ENCODE measurements at places on chromosomes 6 and 20. TPM values are rescaled to one million over a fixed set of nuclear protein-coding genes. Genes with fewer than 3 reads are reported as not detected.

CLVS2 gene
- 0.04 TPM for total RNA-seq

COL9A3 gene
- total RNA-seq, result 7.9 TPM

C20orf202 gene
- 0.83 TPM for total RNA-seq

GATA5 gene
- total RNA-seq, result 103 TPM

TRAPPC3L gene
- total RNA-seq, result not detected

HAO1 gene
- not detected for total RNA-seq

DNA sequence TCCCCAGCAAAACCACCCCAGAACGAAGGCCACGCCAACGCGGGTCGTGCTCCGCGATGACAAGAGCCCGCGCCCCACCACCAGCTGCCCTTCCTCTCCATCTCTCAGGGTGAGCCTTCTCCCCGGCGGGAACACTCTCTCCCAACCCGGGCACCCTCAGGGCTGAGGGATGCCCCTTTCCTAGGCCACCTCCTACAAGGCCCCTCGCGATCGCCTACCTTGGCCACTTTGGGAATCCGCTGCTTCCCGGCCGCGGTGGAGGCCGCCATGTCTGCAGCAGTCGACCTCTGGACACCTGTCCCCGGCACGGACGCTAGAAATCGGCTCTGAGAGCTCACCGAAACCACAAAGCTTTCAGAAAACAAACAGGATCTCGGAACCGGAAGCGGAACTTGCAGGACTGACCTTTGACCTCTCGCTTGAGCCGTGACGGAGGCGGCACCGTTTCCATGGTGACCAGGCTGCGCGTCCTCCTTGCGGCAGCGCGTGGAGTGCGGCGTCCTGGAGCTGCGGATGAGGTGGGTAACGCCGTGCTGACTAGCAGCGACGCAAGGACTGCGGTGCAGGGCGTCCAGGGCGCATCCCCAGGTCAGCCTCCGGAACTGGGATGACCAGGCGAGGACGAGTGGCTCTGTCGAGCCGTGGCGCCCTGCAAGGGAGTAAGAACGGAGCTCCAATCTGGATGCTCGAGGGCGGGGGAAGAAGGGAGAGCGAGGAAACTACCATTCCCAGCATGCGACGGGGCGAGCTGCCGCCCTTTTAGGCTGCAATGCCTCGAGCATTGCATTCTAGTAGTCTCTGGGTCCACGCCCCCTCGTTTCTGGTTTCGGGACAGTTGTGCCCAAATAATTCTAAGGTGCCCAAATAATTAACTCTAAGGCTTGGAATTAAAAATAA is at the start of the genes CFAP61 and CRNKL1:
TSS of gene CFAP61 (plus strand) at position 459 of the 897 bp plus-strand sequence. CDS start 4,122 bp downstream, outside the sequence.
TSS of gene CRNKL1 (minus strand) at position 393 of the 897 bp plus-strand sequence. CDS start at position 269, 124 bp downstream.
- H3K4me3 ChIP-seq, result peak within 1 kb of the TSS; percentile 61
- H3K27me3 ChIP-seq, result peaks cover 5% of the 10 kb centered on the region
- peaks cover 8% of the 10 kb centered on the region for H3K4me1 ChIP-seq
- H3K27ac ChIP-seq, result peak within 1 kb of the TSS; percentile 81
- DNase-seq, result peak; percentile 98
- peaks cover 19% of the 10 kb centered on the region for H3K36me3 ChIP-seq

- H3K27ac ChIP-seq, result no peak overlapping the region
- no peak for DNase-seq
- H3K4me1 ChIP-seq, result peaks cover 20% of the 10 kb centered on the region
- no peaks in the 10 kb centered on the region for H3K27me3 ChIP-seq
- no peaks in the 10 kb centered on the region for H3K36me3 ChIP-seq
Observed at GRCh38 chr20:16100111-16100510, 473.1 kb downstream of the KIF16B start.

DNA sequence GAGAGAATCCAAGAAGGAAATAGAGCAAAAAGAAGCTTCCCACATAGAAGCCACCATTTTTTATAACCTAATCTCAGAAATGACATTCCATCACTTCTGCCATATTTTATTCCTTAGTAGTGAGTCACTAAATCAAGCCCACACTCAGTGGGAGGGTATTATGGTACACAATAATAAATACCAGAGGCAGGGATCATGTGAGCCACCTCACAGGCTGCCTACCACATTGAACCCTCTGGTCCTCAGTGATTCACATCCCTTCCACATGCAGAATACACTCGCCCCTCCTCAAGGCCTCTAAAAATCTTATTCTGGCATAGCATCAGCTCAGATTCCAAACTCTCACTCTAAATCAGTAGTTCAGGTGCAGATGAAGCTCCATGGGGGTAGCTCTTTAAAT is 49.4 kb downstream of the TMC2 start:
- no peaks in the 10 kb centered on the region for H3K27me3 ChIP-seq
- no peaks in the 10 kb centered on the region for H3K36me3 ChIP-seq
- H3K4me1 ChIP-seq, result no peaks in the 10 kb centered on the region
- DNase-seq, result no peak

GRCh38 chr20:56143759-56144158 is 104.8 kb upstream of the MC3R start:
- no peak for DNase-seq
- H3K27me3 ChIP-seq, result no peaks in the 10 kb centered on the region
- no peaks in the 10 kb centered on the region for H3K36me3 ChIP-seq
- no peaks in the 10 kb centered on the region for H3K4me1 ChIP-seq

GRCh38 chr20:25309395-25310267 is 61.7 kb downstream of the PYGB start:
- peaks cover 9% of the 10 kb centered on the region for H3K36me3 ChIP-seq
- no peak overlapping the region for H3K4me3 ChIP-seq
- H3K27ac ChIP-seq, result peak overlapping the region; percentile 1
- H3K4me1 ChIP-seq, result peaks cover 15% of the 10 kb centered on the region
- DNase-seq, result peak; percentile 52

GRCh38 chr20:41467690-41468089 is 101.1 kb upstream of the EMILIN3 start:
- peaks cover 26% of the 10 kb centered on the region for H3K36me3 ChIP-seq
- H3K27me3 ChIP-seq, result no peaks in the 10 kb centered on the region
- no peak overlapping the region for H3K27ac ChIP-seq
- no peak overlapping the region for H3K4me3 ChIP-seq

GRCh38 chr6:50861692-50862091 is 43.0 kb downstream of the TFAP2B start:
- H3K36me3 ChIP-seq, result no peaks in the 10 kb centered on the region
- H3K4me3 ChIP-seq, result no peak overlapping the region
- no peak for DNase-seq
- no peaks in the 10 kb centered on the region for H3K4me1 ChIP-seq

DNA sequence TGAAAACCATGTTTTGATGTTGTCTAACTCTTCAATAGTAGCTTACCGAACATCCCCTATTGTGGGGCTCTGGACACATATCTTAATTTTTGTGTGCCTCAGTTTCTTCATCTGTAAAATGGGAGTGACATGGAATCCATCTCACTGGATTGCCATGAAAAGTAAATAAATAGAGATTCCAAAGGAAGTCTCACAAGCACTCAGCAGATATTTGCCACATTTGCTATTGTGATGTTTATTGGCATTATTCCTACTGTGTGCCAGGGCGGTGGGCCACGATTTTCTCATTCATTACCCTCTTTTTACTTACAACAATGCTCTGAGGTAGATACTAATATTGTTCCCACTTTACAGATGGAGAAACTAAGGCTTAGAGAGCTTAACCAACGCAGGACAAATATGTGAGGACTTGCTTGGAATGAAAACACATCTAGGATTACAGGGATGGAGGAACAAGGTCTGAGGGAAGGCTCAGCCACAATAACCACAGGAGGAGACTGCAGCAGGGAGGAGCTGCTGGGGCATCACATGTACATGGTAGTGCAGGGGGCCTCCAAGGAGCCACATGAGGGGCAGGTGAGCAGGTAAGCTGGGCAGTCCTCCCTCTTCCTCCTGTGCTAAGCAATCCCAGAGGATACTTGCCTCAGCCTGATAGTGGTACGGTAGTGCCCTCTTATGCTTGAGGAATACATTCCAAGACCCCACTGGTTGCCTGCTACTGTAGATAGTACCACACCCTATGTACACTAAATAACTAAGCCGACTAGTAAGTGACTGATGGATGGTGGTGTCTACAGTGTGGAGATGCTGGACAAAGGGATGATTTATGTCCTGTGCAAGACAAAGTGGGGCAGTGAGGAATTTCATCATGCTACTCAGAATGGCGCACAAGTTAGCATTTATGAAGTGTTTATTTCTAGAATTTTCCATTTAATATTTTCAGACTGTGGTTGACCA is 176.9 kb downstream of the FOXA2 start:
- no peak overlapping the region for H3K27ac ChIP-seq
- H3K36me3 ChIP-seq, result no peaks in the 10 kb centered on the region
- H3K4me3 ChIP-seq, result no peak overlapping the region
- peaks cover 5% of the 10 kb centered on the region for H3K27me3 ChIP-seq

DNA sequence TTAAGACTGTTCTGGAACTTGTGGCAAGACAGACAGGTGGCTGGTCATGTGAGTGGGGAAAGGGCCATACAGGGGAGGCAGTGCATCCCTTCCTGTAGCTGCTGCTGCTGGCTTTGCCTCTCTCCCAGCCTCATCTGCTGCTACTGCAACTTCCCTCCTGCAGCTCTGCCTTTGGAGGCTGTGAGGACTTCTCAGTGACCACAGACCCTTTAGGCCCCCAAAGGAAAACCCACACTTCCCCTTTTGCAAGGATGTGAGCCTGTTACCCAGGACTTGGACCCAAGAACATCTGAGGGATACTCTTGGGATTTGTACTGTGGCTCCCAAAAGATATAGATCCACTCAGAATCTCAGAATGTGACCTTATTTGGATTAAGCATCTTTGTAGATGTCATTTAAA is 91.0 kb downstream of the TMEM170B start:
- H3K4me1 ChIP-seq, result no peaks in the 10 kb centered on the region
- no peak overlapping the region for H3K4me3 ChIP-seq
- H3K27me3 ChIP-seq, result no peaks in the 10 kb centered on the region
- H3K36me3 ChIP-seq, result no peaks in the 10 kb centered on the region

DNA sequence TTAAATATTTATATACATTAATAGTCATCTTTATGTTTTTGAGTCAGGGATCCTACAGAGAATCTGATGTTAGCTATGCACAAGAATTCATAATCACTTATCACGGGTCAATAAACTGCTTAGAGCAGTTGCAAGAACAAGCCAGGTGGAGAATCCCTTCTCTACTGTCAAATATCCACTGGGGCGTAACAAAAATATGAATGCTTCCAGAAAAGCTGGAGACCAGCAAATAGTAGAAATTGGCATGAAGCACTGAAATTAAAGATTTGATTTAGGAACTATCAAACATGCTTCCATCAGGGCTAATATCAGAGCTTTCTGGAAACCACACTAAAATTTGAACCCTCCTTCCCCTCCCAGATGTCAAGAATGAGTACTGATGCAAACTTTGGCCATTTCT is 37.3 kb downstream of the ADGRG6 start:
- no peaks in the 10 kb centered on the region for H3K4me1 ChIP-seq
- no peak overlapping the region for H3K27ac ChIP-seq
- H3K4me3 ChIP-seq, result no peak overlapping the region
- no peaks in the 10 kb centered on the region for H3K27me3 ChIP-seq
- no peaks in the 10 kb centered on the region for H3K36me3 ChIP-seq

- no peaks in the 10 kb centered on the region for H3K36me3 ChIP-seq
- DNase-seq, result no peak
- peak overlapping the region; percentile 60 for H3K27ac ChIP-seq
- H3K4me3 ChIP-seq, result no peak overlapping the region
- H3K4me1 ChIP-seq, result peaks cover 10% of the 10 kb centered on the region
- H3K27me3 ChIP-seq, result no peaks in the 10 kb centered on the region
Observed at GRCh38 chr20:32672394-32672981, 1.3 kb downstream of the C20orf203 start.

DNA sequence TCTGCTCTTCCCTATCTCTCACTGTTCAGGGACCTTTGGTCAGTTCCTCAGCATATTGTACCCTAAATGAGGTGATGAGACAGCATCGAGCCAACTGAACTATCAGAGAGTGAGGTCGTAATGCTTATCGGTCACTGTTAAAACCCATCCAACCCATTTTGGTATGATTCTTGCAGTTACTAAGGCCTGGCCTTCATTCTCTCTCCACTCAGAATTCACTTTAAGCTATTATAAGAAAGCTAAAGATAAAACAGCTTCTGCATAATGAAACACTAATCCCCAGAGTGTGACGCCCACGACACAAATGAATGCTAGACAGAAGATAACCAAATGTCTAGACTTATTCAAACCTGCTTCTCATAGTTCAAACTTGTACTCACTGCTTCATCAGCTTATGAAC is 175.8 kb downstream of the GMPR start:
- no peaks in the 10 kb centered on the region for H3K27me3 ChIP-seq
- peak; percentile 15 for DNase-seq
- H3K36me3 ChIP-seq, result no peaks in the 10 kb centered on the region
- peaks cover 41% of the 10 kb centered on the region for H3K4me1 ChIP-seq
- H3K27ac ChIP-seq, result peak overlapping the region; percentile 62
- no peak overlapping the region for H3K4me3 ChIP-seq

GRCh38 chr6:52984247-52984646 is 10.8 kb downstream of the GSTA4 start:
- H3K4me3 ChIP-seq, result no peak overlapping the region
- H3K36me3 ChIP-seq, result peaks cover 16% of the 10 kb centered on the region
- H3K4me1 ChIP-seq, result no peaks in the 10 kb centered on the region
- no peak overlapping the region for H3K27ac ChIP-seq
- DNase-seq, result no peak
- H3K27me3 ChIP-seq, result no peaks in the 10 kb centered on the region

DNA sequence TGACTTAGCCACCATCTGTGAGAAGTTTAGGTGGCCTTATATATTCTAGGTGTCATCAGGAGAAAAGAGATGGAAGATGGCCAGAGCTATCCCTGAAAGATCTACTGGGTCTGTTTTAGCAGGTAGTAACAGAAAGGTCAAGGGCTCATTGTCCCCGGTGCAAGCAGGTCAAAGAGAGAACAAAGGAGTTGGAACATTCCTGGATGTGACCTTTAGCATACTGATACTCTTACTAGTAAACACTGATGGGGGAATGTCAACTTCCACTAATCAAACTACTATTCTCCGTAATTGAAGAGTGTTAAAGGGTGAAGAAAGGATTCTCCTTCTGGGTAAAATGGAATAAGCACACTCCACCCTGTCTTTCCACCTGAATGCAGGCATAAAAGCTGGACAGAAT is 4.0 kb upstream of the MCUR1 start:
- peaks cover 8% of the 10 kb centered on the region for H3K4me1 ChIP-seq
- H3K4me3 ChIP-seq, result no peak overlapping the region
- no peak overlapping the region for H3K27ac ChIP-seq
- no peaks in the 10 kb centered on the region for H3K36me3 ChIP-seq
- H3K27me3 ChIP-seq, result no peaks in the 10 kb centered on the region
- no peak for DNase-seq

DNA sequence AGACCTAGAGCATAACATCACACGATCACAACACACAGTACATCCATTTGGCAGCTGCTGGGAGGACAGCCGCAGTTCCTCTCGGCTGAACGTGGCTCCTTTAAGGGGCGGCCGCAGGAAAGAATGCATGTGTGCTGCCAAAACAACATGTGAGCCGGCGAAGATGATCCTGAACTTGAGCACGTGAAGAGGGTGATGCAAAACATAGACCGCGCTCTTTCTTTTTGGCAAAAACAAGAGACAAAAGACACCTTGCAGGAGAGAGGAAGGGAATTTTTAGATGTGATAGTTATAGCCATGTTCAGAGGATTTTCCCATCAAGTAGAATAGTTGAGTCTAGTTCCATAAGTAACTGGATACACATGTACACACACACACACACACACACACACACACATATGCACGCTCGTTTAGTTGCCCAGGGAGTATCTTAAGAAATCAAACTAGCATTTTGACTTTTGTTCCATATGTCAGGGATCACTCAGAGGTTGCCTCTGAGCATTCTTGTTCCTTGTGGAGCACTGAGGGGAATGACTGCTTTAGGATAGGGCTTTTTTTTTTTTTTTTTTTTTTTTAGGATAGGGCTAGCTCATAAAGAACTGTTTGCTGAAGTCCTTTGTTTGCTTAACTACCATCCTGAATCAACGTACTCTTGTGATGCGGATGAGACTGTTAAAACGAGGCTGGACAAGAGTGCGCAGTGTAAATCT is 21.7 kb upstream of the RANBP9 start:
- DNase-seq, result peak; percentile 95
- H3K4me1 ChIP-seq, result no peaks in the 10 kb centered on the region
- H3K36me3 ChIP-seq, result no peaks in the 10 kb centered on the region
- H3K4me3 ChIP-seq, result no peak overlapping the region
- H3K27me3 ChIP-seq, result no peaks in the 10 kb centered on the region
- no peak overlapping the region for H3K27ac ChIP-seq

Measured in cardiac muscle cell (in vitro differentiated cells and primary cell).